ENCODE measurements at places on chromosomes 1 and 21.

GRCh38 chr1:42759114-42759513 is 7.7 kb downstream of the P3H1 start:
- DNase-seq = no peak

DNA sequence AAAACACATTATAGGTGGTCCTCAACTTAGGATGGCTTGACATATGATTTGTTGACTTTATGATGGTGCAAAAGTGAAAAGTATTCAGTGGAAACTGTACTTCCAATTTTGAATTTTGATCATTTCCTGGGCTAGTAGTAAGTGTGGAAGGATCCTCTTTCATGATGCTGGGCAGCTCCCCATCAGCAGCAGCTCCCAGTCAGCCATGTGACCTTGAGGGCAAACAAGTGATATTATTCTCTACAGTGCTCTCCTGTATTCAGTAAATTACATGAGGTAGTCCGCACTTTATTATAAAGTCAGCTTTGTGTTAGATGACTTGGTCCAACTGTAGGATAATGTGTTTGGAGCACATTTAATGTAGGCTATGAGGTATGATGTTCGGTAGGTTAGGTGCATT is 36.4 kb downstream of the SLC22A15 start:
- DNase-seq = no peak

GRCh38 chr1:14440731-14441130 is 157.8 kb upstream of the KAZN start:
- no peak for DNase-seq

DNA sequence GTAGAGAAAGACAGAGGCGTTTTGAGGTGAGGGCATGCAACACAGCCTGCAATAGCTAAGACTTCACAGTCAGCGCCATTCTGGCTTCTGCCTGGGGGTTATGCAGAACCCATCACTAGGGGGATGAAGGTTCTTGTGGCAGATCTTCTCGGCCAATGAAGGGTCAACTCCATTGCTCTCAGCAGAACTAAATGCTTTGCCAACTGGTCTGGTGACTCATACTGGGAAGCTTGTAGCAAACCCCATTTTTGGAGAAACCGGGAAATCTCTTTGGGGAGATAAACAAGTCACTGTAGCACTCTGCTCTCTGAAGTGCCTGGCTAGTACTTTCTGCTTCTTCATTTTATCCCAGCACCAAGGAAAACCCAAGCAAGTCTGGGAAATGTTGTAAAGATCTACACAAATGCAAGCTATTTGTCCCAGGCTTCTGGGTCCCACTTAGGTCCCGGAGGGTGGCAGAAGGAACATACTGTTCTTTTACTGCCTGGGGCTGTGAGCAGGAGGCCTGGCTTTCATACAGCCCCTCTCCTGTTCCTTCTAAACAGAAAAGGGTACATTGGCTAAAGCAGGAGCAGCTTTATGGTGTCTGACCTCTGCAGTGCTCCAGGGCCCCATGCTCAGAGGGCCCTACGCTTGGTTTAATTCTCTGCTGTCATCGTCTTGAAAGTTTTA is 28.8 kb downstream of the SHISA4 start:
- DNase-seq = no peak

DNA sequence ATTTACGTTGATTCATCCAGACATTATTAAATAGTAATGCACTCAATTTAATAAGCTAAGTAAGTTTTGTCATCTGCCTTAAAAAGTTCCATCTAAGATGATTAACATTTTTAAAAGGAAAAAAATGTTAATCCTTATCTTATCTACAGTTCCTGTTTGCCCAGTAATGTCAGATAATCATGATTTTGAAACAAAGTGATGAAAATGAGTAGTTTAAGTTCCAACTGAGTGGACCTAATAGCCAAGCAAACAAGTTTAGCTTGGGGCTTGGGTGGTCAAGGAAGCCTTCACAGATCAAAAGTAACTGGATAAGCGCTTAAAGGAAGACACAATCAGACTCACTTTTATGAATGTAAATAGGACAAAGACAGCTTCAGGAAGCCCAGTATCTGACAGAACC is 40.5 kb upstream of the JAK1 start:
- no peak for DNase-seq

- no peak for DNase-seq
Measured at GRCh38 chr1:159867664-159868026, 5.2 kb upstream of the VSIG8 start.

All from CD4-positive, alpha-beta T cell treated with Interleukin-12 subunit alpha and Interleukin-12 subunit beta, for 1 hour (primary cell).